Spleen (tissue), 13 donors: ENCODE measurements at places on chromosomes 2 and 18. TPM values are rescaled to one million over a fixed set of nuclear protein-coding genes. Genes with fewer than 3 reads are reported as not detected.

- H3K27me3 ChIP-seq: no peaks in the 10 kb centered on the region
- DNase-seq: peak; percentile 57
- H3K4me3 ChIP-seq: no peak overlapping the region
- no peaks in the 10 kb centered on the region for H3K36me3 ChIP-seq
- peaks cover 32% of the 10 kb centered on the region for H3K4me1 ChIP-seq
Measured at GRCh38 chr2:46973673-46974072, 58.1 kb upstream of the MCFD2 start.

Gene COL4A3
- 23.6 TPM for total RNA-seq

DNA sequence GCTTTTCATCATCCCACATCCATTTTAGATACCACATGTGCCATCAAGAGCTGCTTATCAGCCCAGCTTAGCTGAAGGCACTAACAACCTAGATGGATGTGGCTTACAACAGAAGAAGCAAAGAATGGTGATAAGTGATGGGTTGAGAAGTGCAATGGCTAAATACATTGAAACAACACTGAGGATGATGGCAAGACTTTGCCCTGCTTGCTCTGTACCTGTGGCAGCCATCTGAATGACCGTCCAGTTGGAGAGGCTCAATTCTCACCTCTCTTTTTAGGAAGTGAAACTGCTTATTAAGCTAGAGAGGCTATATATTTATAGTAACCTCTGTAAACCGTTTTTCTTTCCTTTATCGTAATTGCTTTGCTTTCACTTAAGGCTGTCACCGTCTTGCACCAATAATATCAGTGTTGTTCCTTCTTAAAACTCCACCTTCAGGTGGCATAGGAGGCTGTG lies 5.7 kb downstream of the GPATCH11 start:
- peaks cover 53% of the 10 kb centered on the region for H3K36me3 ChIP-seq
- H3K27ac ChIP-seq: no peak overlapping the region
- DNase-seq: no peak

- peak overlapping the region; percentile 82 for H3K4me3 ChIP-seq
- peak; percentile 81 for DNase-seq
- peaks cover 37% of the 10 kb centered on the region for H3K4me1 ChIP-seq
- peak overlapping the region; percentile 86 for H3K27ac ChIP-seq
Measured at GRCh38 chr2:36356990-36357846, 1.6 kb downstream of the CRIM1 start.

- peaks cover 59% of the 10 kb centered on the region for H3K4me1 ChIP-seq
- no peaks in the 10 kb centered on the region for H3K36me3 ChIP-seq
- no peaks in the 10 kb centered on the region for H3K27me3 ChIP-seq
- no peak for DNase-seq
Measured at GRCh38 chr2:31219131-31219969, 2.0 kb upstream of the CAPN14 start.

Gene FNDC4
- total RNA-seq: 8.1 TPM

Gene UGT1A4
- not detected for total RNA-seq

DNA sequence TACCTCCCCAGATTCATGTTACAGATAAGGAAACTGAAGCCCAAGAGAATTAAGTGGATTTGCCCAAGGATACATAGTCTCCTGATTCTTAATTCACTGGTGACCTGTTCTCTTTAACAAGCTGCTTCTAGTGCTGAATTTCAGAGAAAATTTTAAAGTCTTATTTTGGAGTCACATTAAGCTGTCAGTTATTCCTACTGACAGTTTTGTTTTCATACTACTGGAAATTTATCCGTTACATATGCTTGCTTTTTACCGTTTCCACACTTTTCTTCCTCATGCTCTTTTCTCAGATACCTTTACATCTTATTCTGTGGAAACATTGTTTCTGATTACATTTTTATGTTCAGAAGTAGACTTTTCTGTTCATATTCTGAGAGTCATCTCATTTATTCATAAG lies 1.3 kb downstream of the MOB4 start:
- no peak overlapping the region for H3K27ac ChIP-seq
- DNase-seq: no peak
- H3K4me3 ChIP-seq: peak overlapping the region; percentile 77
- H3K4me1 ChIP-seq: peaks cover 43% of the 10 kb centered on the region
- peaks cover 32% of the 10 kb centered on the region for H3K36me3 ChIP-seq

DNA sequence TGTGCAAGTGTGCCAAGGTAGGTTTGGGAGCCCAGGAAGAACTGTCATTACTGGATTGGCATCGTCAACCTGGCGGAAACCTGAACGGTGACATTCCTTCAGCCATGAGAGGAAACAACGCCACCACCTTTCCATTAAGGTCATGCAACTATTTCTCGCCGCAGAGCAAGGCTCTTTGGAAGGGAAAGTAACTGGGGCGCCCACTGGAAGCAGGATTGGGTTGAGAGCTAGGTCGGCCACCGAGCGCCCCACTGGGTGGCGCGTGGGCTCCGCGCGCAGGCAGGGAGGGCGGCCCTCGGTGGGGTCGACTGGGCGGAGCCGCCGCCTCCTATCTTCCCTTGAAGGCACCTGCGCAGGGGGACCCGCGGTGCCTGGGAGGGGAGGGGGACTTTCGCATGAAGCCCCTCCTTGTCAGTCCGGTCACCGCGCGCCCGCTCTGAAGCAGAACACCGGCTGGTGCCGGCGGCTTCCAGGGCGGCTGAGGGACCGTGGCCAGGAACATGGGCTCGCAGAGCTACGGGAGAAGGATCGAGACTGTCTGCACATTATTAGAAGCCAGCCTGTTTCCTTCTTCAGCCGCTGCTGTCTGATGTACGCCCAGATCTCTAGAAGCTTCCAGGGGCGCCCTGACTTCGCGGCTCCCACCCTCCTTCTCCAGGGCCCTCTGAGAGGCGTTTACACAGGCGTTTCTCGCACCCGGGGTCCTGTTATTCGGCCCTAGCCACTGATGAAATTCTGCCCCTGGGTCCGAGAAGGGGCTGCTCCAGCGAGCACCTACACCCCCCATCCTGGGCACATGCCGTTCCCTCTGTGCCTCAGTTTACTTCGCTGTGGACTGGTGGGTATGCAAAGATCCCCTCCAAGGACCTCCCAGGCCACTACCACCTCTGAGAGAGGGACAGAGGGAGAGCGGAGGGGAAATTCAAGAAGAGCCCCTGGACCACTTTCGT lies 27.3 kb upstream of the MAL start:
- no peak overlapping the region for H3K4me3 ChIP-seq
- peak; percentile 67 for DNase-seq
- no peaks in the 10 kb centered on the region for H3K4me1 ChIP-seq

Gene ASXL3
- total RNA-seq: 0.29 TPM

Gene AQP12A
- total RNA-seq: not detected

DNA sequence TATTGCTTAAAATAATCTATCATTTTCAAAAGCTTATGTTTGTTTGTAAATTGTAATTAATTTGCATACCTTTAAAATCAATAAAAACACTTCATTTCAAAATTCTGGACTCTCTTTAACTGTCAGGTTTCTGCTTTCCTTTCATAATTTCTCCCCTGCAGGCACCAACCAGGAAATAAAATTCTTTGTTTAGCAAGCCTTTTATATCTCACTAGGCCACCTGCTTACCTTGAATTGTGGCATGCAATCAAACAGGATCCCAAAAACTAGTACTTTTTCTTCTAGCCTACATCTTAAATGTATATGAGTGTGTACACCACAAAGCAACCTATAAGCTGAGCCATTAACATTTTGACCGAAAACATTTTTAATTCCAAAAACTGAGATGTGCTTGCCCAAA lies 233.1 kb downstream of the NR4A2 start:
- no peak overlapping the region for H3K4me3 ChIP-seq
- no peak for DNase-seq
- H3K36me3 ChIP-seq: no peaks in the 10 kb centered on the region
- no peak overlapping the region for H3K27ac ChIP-seq

GRCh38 chr2:12661489-12661888 lies 55.2 kb upstream of the TRIB2 start:
- DNase-seq: no peak
- H3K27me3 ChIP-seq: no peaks in the 10 kb centered on the region
- H3K27ac ChIP-seq: no peak overlapping the region
- H3K36me3 ChIP-seq: no peaks in the 10 kb centered on the region
- no peaks in the 10 kb centered on the region for H3K4me1 ChIP-seq
- H3K4me3 ChIP-seq: no peak overlapping the region

Gene DYSF
- total RNA-seq: 134 TPM

- H3K4me1 ChIP-seq: no peaks in the 10 kb centered on the region
- no peak for DNase-seq
- no peaks in the 10 kb centered on the region for H3K27me3 ChIP-seq
Measured at GRCh38 chr2:75074228-75074627, 115.8 kb downstream of the POLE4 start.

- H3K36me3 ChIP-seq: no peaks in the 10 kb centered on the region
- H3K4me1 ChIP-seq: peaks cover 27% of the 10 kb centered on the region
- no peak overlapping the region for H3K4me3 ChIP-seq
- H3K27me3 ChIP-seq: peaks cover 24% of the 10 kb centered on the region
- peak overlapping the region; percentile 67 for H3K27ac ChIP-seq
Measured at GRCh38 chr2:40455661-40456060, 3.8 kb upstream of the SLC8A1 start.

DNA sequence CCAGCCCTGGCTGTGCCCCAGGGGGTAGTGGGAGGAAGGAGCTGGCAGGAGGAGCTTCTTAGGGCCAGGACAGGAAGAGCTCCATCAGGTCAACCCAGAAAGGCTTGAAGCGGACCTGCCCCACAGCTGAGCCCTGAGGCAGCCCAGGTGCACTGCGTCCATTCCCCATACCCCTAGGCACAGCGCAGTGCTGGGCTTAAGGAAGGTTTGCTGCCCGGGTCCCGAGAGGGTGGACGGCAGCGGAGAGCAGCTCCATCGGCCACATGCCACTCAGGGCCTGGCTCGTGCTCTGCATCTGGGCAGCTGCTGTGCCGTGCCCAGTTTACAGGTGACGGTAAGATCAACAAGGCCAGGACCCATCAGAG lies 26.4 kb downstream of the DNMT3A start:
- DNase-seq: no peak
- peaks cover 36% of the 10 kb centered on the region for H3K36me3 ChIP-seq
- peaks cover 87% of the 10 kb centered on the region for H3K4me1 ChIP-seq
- no peaks in the 10 kb centered on the region for H3K27me3 ChIP-seq
- H3K4me3 ChIP-seq: no peak overlapping the region

Gene UBE2F
- 52.7 TPM for total RNA-seq

- no peaks in the 10 kb centered on the region for H3K36me3 ChIP-seq
- no peaks in the 10 kb centered on the region for H3K27me3 ChIP-seq
- H3K27ac ChIP-seq: no peak overlapping the region
- no peaks in the 10 kb centered on the region for H3K4me1 ChIP-seq
- H3K4me3 ChIP-seq: no peak overlapping the region
Measured at GRCh38 chr18:30988440-30988839, 54.1 kb downstream of the DSC3 start.

Gene RAD51AP2
- not detected for total RNA-seq

Gene FOXD4L1
- 0.21 TPM for total RNA-seq

- peak; percentile 72 for DNase-seq
- H3K36me3 ChIP-seq: no peaks in the 10 kb centered on the region
- H3K4me1 ChIP-seq: peaks cover 55% of the 10 kb centered on the region
- H3K27ac ChIP-seq: peak overlapping the region; percentile 23
- no peak overlapping the region for H3K4me3 ChIP-seq
- peaks cover 6% of the 10 kb centered on the region for H3K27me3 ChIP-seq
Measured at GRCh38 chr18:13608791-13609532, 117.4 kb downstream of the FAM210A start.

Gene TXNL4A
- total RNA-seq: 34.0 TPM

DNA sequence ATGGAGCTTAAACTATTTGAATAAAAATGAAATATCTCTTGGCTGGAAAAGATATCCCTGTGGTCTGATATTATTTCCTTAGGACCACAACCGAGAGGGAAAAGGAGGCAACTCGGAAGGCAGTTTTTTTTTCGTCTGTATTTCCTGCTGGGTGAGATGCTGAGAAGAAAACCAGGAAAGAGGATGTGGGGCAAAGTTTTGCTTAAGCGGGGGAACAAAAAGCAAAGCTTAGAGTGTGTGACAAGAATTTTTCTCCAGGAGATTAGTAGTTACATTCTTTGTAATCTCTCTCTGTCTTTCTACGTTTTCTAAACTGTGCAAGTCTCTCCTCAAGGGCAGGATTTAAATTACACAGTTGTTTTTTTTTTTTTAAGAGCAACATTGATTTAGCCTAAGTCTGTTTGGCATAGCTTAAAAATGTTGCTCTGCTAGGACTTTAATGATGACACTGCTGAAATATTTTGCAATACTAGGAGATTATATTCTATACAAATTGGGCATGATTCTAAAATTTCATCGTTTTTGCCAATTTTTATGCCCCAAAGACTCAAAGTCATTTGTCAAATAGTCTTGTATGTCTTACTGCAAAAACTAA lies 258.5 kb downstream of the KCNS3 start:
- H3K4me3 ChIP-seq: no peak overlapping the region
- H3K27ac ChIP-seq: no peak overlapping the region
- DNase-seq: no peak
- no peaks in the 10 kb centered on the region for H3K27me3 ChIP-seq
- no peaks in the 10 kb centered on the region for H3K4me1 ChIP-seq
- no peaks in the 10 kb centered on the region for H3K36me3 ChIP-seq

Gene SFTPB
- total RNA-seq: not detected

- no peaks in the 10 kb centered on the region for H3K27me3 ChIP-seq
- DNase-seq: no peak
- H3K36me3 ChIP-seq: no peaks in the 10 kb centered on the region
- H3K4me1 ChIP-seq: no peaks in the 10 kb centered on the region
- no peak overlapping the region for H3K27ac ChIP-seq
Measured at GRCh38 chr2:195319112-195319460, 337.9 kb upstream of the SLC39A10 start.

Gene CAVIN2
- 66.5 TPM for total RNA-seq

GRCh38 chr2:79447463-79447862 lies 65.4 kb upstream of the CTNNA2 start:
- H3K4me3 ChIP-seq: no peak overlapping the region
- H3K36me3 ChIP-seq: no peaks in the 10 kb centered on the region
- DNase-seq: no peak
- no peak overlapping the region for H3K27ac ChIP-seq
- H3K4me1 ChIP-seq: no peaks in the 10 kb centered on the region
- H3K27me3 ChIP-seq: no peaks in the 10 kb centered on the region
